ENCODE measurements at places on chromosomes 16 and 17. TPM values are rescaled to one million over a fixed set of nuclear protein-coding genes. Genes with fewer than 3 reads are reported as not detected.
A peak's percentile ranks its signal among the peaks of the same experiment; 100 is the strongest.

LITAFD gene
- not detected for total RNA-seq

DNA sequence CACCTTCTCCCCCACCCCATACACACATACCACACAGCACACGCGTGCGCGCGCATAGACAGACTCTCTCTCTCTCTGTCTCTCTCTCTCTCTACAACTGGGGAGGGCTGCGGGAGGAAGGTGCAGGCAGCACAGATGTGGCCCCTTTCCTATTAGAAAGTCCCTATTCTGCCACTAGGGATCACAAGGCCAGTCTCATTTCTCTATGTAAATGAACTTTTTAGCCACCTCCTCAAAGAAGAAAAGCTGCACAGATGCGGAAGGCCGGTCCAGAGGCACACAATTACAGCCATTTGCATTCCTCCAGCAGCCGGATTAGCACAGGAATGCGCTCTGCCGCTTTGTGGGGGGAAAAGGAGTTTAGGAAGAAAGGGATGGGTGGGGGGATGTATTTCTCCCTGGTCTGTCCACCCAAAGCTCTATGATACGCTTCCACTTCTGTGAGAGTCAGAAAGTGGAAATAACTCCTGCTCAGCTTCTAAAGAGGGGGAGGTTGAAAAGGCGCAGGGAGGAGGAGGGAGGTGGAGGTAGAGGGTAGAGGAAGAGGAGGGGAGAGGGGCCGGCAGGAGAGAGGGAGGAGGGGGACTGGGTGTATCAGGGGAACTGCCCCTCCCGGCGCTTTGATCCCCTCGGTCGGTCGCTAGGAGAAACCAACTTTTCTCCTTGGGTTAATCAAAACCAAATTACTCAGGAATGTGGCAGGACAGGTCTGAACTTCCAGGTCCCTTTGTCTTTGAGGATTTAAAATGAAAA, 11.7 kb downstream of the ZFHX3 start:
- no peak overlapping the region for H3K27ac ChIP-seq
- H3K4me3 ChIP-seq, result no peak overlapping the region
- H3K36me3 ChIP-seq, result no peaks in the 10 kb centered on the region
- peak; percentile 10 for DNase-seq

HOXB7 gene
- total RNA-seq, result not detected

RAB37 gene
- not detected for total RNA-seq

- no peak for DNase-seq
- peaks cover 33% of the 10 kb centered on the region for H3K4me1 ChIP-seq
- H3K4me3 ChIP-seq, result no peak overlapping the region
- H3K27ac ChIP-seq, result no peak overlapping the region
- H3K36me3 ChIP-seq, result no peaks in the 10 kb centered on the region
Observed at GRCh38 chr16:67179421-67180080, 4.2 kb downstream of the MATCAP1 start.

DNA sequence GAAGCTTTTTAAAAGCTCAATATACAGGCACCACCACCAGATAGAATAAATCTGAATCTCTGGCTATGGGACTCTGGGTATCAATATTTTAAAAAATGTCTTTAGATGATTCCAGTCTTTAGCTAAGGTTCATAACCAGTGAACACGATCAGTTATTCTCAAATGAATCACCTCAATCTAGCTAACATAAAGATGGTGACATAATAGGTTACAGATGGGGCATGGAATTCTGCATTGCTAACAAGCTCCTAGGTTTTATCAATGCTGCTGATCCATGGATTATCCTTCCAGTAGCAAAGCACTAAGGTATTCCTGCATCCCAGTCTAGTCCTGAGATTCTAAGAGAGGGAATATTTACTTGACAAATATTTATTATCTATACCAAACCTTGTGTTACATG, 415.5 kb upstream of the CDH11 start:
- no peaks in the 10 kb centered on the region for H3K27me3 ChIP-seq
- no peak overlapping the region for H3K4me3 ChIP-seq
- DNase-seq, result no peak
- peaks cover 16% of the 10 kb centered on the region for H3K4me1 ChIP-seq
- no peak overlapping the region for H3K27ac ChIP-seq

GRCh38 chr16:57041182-57042156, 50.9 kb upstream of the CPNE2 start:
- H3K4me3 ChIP-seq, result no peak overlapping the region
- H3K27ac ChIP-seq, result no peak overlapping the region
- H3K27me3 ChIP-seq, result no peaks in the 10 kb centered on the region
- peaks cover 24% of the 10 kb centered on the region for H3K4me1 ChIP-seq

SLC16A3 gene
- total RNA-seq, result 292 TPM

DNA sequence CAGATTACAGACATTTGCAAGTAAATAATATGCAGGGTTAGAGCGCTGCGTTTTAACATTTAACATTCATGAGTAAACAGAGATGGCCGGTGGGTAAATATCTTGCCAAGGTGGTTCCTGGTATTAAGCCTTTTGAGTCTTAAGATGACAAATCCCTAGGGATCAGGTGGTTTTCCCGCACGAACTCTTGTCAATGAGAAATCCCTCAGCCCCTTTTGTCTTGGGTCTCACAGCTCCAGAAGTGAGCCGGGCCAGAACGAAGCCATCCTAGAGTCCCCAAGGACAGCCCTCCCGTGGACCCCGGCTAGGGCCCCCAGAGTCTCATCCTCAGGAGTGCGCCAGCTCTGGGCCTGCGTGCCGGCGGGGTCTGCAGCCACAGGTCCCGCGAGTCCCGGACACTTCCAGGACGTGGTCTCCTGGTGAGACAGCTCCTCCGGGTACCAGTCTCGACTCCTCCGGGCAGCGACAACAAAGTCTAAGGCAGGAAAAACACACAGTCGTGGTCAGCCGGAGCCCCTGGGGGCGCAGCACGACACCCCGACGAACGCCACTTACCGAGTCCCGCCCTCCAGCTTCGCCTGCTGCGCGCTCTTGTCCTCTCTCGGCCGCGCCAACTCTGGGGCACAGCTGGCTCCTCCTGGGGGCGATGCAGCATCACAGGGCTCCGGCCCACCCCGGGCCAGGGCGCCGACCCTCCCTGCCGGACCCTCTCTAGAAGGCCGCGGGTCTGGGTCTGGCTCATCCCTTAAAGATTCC, 13.3 kb downstream of the MIS12 start:
- peaks cover 5% of the 10 kb centered on the region for H3K4me1 ChIP-seq
- H3K4me3 ChIP-seq, result peak overlapping the region; percentile 74
- H3K36me3 ChIP-seq, result no peaks in the 10 kb centered on the region
- DNase-seq, result no peak

DNA sequence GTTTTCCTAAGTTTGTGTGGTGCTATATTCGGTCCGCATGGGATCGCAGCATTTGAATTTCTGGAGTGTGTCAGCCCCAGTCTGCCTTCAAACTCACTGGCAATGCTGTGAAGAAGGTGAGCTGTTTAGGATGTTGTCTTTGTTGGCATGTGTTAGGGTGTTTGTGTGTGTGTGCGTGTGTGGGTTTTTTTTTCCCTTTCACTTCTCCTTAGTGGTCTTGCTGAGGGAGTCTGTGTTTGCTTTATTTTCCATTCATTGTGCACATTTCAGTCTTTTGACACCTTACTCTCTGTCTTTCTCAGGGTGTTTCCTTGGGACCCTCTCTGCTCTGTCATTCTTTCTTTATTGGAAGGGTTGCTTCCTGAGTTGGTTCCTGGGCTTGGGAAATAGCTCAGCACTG, 27.7 kb upstream of the RBFOX1 start:
- no peaks in the 10 kb centered on the region for H3K4me1 ChIP-seq
- no peaks in the 10 kb centered on the region for H3K36me3 ChIP-seq
- H3K4me3 ChIP-seq, result no peak overlapping the region
- no peaks in the 10 kb centered on the region for H3K27me3 ChIP-seq
- no peak overlapping the region for H3K27ac ChIP-seq

DNA sequence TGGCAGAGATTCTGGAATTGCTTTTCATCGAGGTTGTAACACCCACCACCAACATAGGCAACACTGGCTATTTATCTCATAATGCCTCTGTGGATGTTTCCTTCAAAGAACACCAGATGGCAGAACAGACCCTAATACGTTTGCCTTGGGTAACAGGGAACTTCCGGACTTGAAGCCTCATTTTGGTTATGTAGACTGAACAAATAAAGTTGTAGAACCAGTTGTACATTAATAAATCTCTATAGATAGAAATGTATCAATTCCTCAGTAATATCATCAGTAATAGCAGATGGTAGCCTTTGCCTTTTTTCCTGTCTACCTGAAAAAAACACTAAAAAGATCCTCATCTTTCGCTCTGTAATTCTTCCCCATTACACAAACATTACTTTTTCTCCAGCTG, 25.9 kb upstream of the APOH start:
- no peak overlapping the region for H3K27ac ChIP-seq
- no peaks in the 10 kb centered on the region for H3K36me3 ChIP-seq
- no peaks in the 10 kb centered on the region for H3K27me3 ChIP-seq
- no peaks in the 10 kb centered on the region for H3K4me1 ChIP-seq
- no peak overlapping the region for H3K4me3 ChIP-seq

DNA sequence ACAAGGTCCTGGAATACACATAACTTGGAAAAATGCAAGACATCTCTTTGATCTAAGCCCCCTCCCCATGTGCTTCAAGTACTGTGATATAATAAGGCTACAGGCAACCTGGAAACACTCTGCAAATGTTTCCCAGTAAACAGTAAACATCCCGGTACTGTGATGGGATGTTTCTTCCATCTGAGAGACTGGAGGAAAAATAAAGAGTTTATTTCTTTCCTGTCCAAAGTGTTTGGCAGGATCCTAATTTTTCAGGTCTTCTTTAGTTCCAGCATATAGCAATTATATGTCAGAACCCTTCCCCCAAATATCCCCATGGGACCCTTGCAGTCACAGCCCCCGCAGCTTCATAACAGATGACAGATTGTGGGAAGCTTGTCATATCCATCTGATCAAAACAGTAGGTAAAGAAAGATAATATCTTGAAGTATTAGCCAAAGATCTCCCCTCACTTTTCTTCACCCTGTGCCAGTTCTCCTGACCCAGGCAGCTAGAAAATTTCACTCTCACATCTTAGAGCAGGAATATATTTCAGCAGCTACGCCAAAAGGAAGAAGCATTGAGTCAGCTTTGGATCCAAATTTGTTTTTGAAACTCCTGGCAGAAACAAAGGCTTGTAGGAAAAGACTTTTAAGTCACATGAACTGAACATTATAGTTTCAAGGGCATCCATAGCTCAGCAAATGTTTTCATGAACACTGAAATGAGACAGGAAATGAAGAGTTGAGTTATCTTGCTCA, 141.3 kb downstream of the HS3ST3A1 start:
- H3K4me3 ChIP-seq, result no peak overlapping the region
- no peaks in the 10 kb centered on the region for H3K4me1 ChIP-seq
- H3K36me3 ChIP-seq, result no peaks in the 10 kb centered on the region
- DNase-seq, result no peak
- no peak overlapping the region for H3K27ac ChIP-seq
- H3K27me3 ChIP-seq, result no peaks in the 10 kb centered on the region

TVP23B gene
- 39.0 TPM for total RNA-seq

DNA sequence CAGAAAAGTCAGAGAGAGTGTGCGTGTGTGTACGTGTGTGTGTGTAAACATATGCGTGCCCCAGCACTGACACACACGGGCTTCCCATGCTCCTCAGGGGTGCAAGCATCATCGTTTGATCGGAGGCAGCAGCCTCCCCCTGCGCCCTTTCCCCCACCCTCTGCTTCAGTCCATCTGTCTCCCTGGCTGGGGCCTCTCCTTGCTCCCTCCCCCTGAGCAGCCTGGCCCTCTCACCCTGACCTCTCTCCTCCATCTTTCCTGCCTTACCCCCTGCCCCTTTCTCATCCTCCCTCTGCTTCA, 4.4 kb downstream of the STX1B start:
- no peaks in the 10 kb centered on the region for H3K36me3 ChIP-seq
- no peak overlapping the region for H3K4me3 ChIP-seq
- no peaks in the 10 kb centered on the region for H3K27me3 ChIP-seq
- peaks cover 34% of the 10 kb centered on the region for H3K4me1 ChIP-seq
